ENCODE measurements at places on chromosomes 1 and 21.
A peak's percentile ranks its signal among the peaks of the same experiment; 100 is the strongest.

- no peak for DNase-seq
These were observed 27.4 kb downstream of the SLC5A9 start for GRCh38 chr1:48249868-48250267.

- DNase-seq = peak; percentile 49
These were observed 334.8 kb upstream of the CAMK1G start for GRCh38 chr1:209248649-209249279.

GRCh38 chr1:90435351-90435750 lies 281.8 kb downstream of the BARHL2 start:
- no peak for DNase-seq

DNA sequence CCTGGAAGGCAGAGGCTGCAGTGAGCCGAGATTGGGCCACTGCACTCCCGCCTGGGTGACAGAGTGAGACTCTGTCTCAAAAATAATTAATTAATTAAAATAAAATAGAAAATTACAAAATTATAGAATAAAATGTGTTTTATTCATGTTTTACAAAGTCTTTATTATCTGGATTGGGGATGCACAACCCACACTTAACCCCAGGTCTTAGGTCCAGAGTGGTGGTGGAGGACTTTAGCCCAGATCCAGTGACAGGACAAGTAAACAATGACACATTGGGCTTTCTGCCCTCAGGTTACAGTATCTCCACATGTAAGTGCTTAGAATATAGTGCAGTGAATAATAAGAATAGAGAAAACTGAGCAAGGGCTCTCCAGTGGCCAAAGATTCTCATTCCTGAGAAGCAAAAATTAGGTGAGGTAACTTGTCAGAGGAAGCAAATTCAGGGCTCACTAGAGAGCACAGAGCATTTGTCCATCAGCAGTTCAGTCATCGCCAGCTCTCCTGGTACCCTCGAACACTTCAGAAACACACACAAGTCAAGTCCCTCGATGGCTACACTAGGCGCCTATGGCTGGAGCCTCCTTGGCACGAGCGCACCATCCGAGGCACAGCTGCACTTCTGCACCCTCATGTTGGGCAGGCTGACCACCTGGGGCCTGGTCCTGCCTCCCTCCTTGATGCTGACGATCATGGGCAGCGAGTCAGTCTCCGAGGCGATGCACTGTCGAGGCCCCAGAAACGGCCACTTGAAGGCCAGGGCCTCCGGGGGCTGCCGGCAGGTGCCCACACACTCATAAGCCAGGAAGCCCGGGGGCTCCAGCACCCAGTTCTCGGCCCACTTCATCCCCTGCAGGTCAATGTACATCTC lies 2.6 kb downstream of the LEFTY1 start:
- no peak for DNase-seq

- no peak for DNase-seq
These were observed 1629.3 kb downstream of the MRPL39 start for GRCh38 chr21:23977971-23978370.

DNA sequence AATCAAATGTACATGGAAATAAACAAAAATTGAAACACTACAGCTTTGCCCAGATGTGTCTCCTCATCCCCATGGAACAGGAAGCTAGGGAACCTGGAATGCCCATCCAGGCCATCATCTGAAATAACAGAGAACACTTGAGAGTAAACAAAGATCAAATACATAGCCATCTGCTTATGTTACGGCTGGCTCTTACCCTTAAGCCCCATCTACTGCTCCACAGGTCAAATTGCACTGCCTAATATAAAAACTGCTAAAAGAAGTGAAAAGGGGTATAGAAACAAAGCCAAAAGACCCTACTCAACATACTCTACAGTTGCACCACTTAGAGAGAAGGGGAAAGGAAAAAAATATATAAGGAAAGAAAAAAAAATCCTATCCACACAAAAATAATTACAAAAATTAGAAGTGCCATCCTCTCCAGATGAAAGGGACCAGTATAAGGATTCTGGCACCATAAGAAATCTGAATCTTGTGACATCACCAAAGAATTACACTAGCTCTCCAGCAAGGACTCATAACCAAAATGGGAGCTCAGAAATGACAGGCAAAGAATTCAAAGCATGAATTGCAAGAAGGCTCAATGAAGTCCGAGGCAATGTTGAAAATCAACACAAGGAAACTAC lies 26.9 kb downstream of the OR6Y1 start:
- DNase-seq = no peak

Data from activated CD4-positive, alpha-beta T cell treated with anti-CD3 and anti-CD28 coated beads, Interleukin-2, amount 50 U/mL, for 48 hours (primary cell).